Stimulated activated naive CD4-positive, alpha-beta T cell (primary cell): ENCODE measurements at places on chromosomes 13 and 19.

DNA sequence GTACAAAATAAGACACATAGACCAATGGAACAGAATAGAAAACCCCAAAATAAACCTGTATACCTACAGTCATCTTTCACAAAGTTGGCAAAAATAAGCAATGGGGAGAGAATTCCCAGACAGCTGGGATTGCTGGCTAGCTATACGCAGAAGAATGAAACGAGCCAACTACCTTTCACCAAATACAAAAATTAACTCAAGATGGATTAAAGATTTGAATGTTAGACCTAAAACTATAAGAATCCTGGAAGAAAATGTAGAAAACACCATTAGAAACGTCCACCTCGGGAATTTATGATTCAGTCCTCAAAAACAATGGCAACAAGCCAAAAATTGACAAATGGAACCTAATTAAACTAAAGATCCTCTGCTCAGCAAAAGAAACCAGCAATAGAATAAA lies 408.1 kb upstream of the SLITRK1 start:
- no peak for DNase-seq

DNA sequence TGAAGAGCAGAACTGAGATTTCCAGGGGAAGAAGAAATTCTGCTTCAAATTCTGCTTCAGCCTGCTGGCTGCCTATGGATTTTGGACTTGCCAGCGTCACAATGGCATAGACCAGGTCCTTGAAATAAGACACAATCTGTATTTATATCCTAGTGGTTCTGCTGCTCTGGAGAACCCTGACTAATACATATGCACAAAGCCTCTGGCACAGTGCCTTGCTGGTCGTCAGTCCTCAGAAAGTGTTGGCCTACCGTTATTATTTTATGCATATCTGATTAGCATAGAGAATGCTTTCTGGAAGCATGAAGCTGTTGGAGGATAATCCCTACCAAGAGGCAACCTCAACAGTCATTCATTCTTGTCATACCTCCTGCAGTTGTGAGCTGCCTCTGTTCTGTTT lies 213.7 kb downstream of the B3GLCT start:
- no peak for DNase-seq

GRCh38 chr19:15260939-15261338 lies 28.7 kb upstream of the EPHX3 start:
- DNase-seq, result no peak

- peak; percentile 10 for DNase-seq
Measured at GRCh38 chr19:49210108-49210900, 52.7 kb downstream of the TRPM4 start.

- DNase-seq, result no peak
Measured at GRCh38 chr19:4516939-4517300, 1.4 kb downstream of the PLIN4 start.

DNA sequence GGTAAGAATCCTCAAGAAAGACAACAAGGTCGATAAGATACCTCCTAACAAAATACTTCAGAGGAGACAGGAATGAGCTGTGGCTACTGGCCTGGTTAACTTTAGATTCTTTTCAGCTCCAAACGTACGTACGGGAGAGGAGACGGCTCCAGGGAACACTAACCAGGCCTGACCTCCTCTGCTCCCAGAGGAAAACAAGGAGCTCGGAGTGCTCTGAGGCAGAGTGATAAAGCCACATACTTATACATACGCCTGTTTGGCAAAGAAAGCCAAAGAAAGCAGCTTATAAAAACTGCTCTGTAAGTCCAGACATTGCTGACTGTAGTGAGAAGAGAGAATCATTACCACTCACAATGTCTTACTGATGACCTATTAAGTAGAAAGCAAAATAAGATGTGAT lies 263.9 kb downstream of the MZT1 start:
- DNase-seq, result no peak

DNA sequence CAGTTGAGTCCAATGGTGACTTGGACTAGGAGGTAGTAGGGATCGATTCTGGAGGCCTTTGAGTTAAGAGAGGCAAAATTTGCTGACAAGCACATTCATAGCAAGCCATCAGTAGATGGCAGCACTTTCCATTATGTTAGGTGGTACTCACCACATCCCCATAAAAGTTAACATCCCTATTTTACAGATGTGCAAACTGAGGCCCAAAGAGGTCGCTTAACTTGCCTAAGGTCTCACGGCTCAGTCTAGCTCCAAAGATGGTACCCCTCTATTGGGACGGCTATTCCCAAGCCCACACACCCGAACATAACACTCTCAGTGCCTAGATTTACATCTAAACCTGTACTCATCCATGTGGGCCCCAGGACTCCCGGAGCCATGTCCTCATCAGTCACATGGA lies 21.5 kb upstream of the FOSB start:
- DNase-seq, result no peak

DNA sequence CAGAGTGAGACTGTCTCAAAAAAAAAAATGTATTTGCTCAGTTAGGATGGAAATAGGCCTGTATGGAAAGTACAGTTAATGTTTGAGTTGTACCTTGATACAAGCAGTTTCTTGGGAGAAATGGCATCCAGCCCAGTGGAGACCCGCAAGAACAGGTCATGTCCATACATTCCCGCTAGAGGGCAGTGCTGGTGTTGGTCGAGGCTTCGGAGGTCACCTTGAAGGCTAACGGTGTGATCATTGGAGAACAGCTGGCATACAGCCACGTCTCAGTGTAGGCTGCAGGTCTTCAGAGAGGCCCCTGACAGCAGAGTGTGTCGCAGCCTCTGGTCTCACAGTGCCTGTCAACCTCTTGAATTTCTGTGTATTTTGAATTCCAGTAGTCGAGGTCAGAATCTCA lies 7.5 kb downstream of the ZNF610 start:
- DNase-seq, result peak; percentile 42

DNA sequence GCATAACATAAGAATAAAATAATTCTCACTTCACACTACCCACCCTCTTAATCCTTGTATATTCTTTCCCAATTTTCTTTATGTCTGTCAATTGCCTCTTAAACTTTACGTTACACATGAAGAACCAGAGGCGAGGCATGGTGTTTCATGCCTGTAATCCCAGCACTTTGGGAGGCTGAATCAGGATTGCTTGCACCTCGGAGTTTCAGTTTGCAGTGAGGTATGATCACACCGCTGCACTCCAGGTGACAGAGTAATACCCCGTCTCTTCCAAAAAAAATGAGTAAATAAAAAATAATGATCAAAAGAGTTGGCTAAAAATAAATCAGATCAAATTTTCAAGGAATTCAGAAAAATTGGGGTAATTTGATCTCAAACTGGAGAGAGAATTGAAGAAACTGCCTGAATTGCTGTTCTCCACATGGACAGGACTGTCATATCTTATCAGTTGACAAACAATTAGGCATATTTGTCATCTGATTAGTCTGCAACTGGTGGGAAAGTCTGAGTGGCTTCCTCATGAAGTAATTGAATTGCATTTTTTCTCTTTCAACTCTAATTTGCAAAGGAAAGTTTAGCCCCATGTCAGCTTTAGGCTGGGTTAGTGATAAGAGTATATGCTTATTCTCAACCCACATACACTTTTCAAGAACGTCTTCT lies 302.9 kb downstream of the ITGBL1 start:
- DNase-seq, result no peak

DNA sequence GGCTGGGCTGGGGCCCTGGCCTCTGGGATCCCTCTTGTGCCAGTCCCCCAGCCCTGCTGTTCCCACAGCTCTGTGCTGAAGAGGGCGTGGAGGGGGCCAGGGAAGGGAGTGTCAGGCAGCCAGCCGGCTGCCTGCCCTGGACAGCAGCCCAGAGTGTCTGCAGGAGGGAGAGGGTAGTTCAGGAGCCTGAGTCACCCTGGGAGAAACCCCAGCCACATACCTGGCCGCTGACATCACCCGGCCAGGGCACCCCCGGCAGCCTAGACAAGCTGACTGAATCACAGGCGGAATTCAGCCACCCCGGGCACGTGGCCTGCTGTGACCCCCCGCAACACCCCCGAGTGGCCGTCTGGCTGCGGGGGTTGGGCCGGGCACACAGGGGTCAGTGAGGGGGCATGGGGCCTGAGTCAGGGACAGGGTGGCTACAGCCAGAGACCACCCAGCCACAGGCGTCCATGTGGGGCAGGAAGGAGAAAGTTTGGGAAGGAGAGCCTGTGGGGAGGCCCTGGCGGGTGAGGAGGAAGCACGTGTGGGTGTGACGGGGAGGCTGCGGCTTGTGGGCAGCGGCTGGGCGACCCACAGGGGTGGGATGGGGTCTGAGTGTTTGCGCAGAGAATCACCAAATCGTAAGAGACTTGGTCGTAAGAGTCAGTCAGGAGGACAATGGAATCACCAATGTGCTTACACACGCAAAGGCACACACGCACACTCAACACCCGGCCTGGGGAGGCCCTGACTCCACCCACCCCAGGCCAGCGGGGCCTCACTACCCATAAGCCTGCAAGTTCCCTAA lies 11.9 kb upstream of the FOSB start:
- DNase-seq, result no peak

DNA sequence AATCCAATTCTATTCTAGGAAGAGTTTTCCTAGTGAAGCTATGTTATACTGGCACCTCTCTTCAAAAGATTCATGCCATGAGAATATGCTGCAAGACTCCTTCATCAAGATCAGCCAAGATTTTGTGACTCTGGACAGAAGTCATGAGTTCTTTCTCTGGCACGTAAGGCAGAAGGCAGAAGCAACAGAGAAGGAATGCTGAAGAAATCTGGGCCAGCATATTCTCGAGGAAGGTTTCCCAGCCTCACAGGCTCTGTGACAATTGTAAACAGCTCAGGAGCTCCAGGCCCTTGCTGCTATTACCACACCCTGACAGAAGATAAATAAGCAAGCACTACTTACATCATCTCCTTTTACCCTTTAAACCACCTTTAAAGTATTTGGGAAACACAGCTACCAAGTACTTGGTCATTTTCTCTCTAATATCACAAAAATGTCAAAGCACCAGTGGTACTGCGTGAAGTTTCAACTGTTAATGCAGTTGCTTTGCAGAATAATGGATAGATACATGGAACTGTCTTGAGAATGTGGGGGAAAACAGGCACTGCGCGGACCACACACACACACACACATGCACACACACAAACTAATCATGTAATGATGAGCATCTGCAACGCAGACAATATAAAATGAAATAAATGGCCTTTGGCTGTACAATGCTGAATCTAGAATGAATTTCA lies 55.4 kb downstream of the INTS6 start:
- no peak for DNase-seq

- DNase-seq, result no peak
Measured at GRCh38 chr13:99886706-99887105, 84.9 kb downstream of the ZIC5 start.

DNA sequence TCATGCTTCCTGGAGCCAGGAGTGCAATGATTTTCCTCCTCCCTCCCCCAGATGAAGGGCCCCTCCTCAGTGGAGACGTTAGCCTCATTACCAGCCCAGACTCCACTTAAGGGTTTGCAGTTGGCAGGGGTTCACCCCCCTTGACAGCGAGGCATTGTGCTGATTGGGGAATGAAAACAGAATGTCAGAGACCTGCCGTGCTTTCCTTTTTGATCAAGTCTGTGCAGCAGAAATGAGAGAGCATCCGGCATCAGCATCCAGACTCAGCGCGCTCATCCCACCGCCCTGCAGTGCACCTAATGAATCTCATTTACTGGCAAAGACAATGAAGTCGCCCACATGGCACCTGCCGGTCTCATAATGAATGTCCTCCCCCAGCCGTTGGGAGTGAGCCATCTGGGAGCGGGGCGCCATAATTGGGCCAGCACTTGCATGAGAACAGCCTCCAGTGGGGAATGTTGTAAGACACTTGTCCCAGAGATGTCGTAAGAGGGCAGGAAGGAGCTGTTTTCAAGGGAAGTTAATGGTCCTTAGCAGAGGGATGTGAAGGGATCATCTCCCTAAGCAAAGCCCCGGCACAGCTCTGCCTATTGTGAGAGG lies 98.3 kb upstream of the UQCRFS1 start:
- DNase-seq, result no peak

DNA sequence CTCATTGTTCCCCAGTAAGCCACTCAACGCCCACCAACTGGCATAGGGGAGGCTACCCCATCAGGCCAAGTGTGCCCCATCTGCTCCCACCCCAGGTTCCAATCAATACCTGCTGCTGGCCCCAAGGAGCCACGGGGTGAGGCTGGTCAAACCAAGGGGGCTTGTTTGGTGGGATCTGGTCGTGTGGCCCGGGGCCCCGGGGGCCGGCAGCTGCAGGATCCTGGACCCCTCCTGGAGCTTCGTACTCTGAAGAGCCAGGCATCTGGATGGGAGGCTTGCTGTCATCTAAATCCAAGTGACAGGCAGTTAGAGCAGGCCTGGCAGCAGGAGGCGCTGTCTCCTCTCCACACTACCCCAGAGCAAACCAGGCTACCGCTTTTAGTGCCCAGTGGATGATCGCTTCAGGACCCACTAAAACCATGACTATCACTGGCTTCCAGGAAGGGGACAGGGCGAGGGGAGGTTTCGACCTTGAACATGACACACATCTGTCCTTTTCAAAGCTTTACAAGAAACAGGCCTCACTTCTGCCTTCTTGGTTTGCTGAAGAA lies 14.2 kb downstream of the CHERP start:
- DNase-seq, result peak; percentile 11

DNA sequence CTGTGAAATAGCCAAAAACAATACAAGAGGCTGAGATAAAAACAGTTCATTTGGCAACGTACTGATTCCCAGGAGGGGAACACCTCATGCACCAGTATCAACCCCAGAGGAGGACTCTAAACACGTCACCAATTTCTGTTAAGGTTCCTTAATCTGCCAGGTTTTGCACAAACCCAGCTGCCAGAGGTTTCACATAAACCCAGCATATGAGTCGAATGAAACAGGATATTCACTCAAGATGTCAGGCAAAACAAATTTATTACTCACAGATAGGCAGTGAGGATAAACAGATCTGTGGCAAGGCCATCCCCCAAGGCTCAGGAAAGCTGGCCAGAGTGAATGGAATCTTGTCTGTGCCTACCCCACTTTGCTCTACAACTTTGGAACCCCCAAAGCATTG lies 210.9 kb downstream of the GPC5 start:
- no peak for DNase-seq

GRCh38 chr13:98986226-98986846 lies 8.5 kb upstream of the DOCK9 start:
- DNase-seq, result no peak

DNA sequence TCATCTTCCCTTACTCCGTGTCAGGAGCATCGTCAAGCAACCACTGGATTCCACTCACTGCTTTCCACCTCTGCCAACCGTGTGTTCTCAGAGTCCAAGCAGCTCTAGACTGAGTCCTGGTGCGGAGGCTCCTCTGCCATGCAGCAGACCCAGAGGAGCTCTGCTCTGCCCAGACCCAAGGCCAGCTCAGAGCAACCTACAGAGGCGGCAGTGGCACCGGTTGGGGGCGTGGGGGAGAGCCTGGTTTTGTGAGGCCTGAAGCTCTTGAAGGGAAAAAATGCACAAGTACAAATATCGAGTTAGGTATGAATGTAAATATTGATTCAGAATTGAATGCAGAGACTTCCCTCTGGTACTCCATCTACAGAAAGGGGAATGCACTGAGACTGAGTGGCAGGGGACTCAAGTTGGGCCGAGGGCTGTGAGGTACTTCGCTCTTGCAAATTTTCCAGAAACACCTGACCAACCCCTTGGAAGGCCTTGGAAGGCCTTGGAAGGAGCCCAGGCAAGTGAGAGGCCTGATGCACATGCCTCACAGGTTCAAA lies 46.7 kb downstream of the GJA3 start:
- no peak for DNase-seq
